ENCODE measurements at places on chromosomes 5 and 9.

DNA sequence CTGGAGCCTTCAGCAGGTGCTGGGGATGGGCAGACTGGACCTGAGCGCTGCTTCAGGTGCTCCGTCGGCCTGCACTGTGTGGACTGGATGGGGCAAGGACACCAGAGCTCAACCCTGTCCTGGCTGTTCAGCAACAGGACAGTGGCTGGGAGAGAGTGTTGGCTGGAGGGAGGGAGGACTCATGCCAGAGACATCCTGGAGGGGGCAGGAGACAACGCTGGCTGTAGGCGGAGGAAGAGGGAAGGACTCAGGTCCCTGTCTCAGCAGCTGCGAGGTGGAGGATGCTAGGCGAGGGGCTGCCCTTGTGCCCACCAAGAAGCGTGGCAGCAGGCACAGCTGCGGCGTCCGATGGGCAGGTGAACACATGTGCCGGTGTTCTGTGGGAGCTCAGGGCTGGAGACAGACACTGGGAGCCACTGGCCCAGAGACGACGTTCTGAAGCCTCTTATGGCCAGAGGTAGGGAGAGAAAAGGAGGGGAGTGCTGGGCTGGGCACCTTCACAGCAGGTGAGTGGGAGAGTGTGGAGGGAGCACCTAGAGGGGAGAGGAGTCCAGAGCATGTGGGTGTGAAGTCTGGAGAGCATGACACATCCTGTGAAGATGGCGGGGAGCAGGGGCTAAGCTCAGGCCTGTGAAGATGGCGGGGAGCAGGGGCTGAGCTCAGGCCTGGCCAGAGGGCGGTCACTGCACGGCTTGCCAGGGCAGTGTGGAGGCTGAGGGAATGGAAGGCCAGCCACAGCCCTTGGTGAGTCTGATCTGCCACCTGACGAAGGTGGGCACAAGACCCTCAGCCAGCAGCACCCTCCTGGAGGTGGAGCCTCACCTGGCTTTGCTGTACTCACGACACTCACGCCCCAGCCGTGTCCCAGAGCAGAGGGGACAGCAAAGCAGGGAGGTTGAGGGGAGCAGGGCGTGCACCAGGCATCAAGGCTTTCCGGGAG lies 79.1 kb upstream of the FCN1 start:
- no peak for DNase-seq

- no peak for DNase-seq
These were observed 63.2 kb downstream of the NR2F1-AS1 start for GRCh38 chr5:93517828-93518227.

DNA sequence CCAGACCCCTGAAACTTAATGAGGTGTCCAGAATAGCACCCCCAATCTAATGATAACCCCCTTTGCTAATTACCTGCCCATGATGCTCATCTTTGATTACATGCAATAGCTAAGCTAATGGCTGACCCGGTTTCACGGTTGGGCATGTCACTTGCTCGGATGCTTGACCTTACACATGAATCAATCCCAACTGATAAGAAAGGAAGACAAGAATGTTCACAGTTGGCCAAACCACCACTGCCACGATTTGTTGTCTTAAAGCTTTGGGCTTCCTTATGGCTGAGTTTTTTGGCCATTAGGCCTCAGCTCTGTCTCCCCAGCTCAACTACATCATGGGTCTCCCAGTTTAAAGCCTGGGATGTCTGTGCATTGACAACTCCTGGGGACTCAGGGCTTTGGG lies 53.1 kb upstream of the TGFBR1 start:
- DNase-seq = no peak

- DNase-seq = no peak
These were observed 282.0 kb downstream of the DMRT2 start for GRCh38 chr9:1332156-1332555.

GRCh38 chr9:136820971-136821825 lies 13.4 kb downstream of the RABL6 start:
- no peak for DNase-seq

DNA sequence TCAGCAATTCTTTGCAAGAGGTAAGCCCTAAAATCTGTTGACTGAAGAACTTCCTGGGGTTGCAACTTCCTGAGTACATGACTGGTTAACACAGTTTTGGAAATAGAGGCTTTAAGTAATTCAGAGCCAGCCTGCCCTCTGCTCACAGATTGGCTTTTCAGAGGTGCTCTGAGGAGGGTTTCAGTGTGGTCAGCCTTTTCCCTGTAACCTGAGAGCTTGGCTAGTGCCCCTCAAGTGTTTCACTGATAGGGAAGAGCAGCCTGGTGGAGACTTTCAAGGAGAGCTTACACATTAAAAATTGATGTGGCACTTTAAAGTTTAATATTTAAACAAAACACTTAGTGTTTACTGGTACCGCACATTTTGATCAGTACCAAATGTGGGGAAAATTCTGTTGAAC lies 56.7 kb upstream of the FOXB2 start:
- no peak for DNase-seq

- DNase-seq = peak; percentile 31
These were observed 453 bp downstream of the RASGEF1C start for GRCh38 chr5:180208435-180209081.

DNA sequence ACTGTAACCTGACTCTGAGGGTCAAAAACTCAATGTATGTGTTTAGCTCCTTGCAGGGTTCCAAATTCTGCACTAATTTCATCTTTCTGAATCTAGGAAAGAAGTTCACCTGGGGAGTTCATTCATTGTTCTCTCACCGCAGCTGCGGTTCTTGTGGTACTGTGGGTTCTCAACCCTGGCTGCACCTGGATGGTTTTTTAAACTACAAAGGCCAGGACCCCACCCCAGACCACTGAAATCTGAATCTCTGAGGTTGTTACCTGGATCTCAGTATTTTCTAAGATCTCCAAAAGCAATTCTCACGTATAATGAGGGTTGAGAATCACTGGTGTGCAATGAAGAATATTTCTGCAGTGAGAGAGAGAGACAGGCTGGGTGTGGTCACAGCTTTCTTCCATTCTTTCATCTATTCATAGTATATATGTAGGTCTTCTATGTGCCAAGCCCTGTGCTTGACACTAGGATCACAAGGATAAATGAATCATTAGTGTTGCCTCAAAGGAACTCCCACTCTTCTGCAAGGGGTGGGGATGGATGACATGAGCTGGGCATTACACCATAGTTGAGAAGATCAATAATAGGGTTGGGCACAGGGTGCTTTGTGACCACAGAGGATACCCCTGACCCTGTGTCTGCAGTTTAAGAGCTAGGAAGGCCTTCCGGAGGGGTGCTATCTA lies 109.8 kb downstream of the GALNT10 start:
- DNase-seq = no peak

DNA sequence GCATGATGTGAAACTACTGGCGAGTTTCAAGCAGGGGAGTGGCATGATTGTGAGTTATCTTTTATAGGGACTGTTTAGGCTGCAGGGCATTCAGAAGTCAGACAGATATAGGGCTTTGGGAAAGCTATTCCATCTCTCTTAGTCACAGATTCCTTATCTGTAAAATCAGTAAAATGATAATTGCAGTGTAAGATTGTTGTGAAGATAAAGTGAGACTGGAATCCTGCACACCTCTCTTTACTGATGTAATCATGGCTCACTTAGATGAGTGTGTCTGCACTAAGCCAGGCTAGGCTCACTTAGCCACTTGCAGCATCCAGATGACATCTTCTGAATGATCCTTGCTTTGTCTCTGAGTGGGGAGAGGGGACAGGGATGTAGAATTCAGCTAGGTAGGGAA lies 81.8 kb upstream of the MAMDC2 start:
- DNase-seq = no peak

- no peak for DNase-seq
These were observed 453.6 kb upstream of the TUSC1 start for GRCh38 chr9:26131886-26132285.

DNA sequence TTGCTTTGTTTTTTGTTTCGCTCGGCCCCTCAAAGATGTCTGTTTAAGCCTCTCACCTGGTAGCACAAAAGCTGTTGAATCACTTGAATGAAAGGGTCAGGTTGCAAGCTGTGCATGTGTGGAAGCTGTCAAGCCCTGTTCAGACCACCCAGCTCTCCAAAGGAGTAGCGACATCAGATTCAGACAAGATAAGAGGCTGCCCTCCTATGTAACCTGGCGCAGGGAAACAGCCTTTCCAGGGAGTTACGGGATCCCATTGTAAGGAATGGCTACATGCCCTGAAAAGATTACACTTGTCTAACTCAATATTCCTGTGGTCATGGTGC lies 2.9 kb downstream of the FREM1 start:
- DNase-seq = no peak

DNA sequence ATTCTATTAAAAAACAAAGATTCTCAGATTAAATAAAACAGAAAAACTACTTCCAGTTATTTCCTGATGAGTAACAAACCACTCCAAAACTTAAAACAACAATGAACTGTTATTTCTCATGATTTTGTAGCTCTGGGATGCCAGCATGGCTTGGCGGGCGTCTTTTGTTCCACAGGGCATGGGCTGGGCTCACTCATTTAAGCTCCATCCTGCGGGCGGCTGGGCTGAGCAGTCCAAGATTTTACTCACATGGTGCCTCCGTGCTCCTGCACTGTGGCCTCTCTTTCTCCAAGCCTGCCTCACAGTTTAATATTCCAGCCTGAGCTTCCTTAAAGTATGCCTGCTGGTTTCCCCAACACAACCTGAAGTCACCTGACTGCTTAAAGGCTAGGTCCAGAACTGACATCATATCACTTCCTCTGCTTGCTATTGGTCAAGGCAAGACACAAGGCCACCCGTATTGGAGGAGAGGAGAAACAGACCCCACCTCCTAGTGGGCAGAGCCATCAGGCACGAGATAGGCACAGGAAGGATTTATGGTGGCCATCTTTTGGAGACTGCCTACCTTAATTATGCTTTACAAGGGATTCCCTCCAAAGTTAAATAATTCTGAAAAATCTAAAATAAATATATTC lies 41.6 kb upstream of the ZBTB43 start:
- peak; percentile 28 for DNase-seq
